NCI-H774 (cell line): ENCODE measurements at places on chromosomes 4 and X.

- DNase-seq = no peak
Observed at GRCh38 chr4:141804836-141805235, 168.5 kb downstream of the IL15 start.

DNA sequence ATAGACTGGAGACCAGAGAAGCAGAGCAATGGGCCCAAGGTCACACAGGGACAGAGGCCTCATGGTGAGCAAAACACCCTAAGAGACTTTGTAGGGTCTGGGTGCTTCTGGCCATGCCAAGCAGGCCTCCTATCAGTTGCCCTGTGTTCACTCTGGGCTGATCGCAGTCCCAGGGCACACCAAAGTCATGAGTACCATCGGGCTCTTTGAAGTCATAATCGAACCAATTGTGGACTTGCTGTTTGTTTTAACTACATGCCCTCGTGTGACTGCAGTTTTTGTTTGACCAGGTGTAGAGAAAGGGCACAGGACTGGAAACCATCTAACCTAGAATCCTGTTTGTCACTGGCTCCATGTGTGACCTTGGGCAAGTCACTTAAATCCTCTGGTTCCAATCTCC lies 172.5 kb upstream of the CPEB2 start:
- DNase-seq = no peak

GRCh38 chr4:161172396-161173026 lies 991.3 kb downstream of the FSTL5 start:
- no peak for DNase-seq

DNA sequence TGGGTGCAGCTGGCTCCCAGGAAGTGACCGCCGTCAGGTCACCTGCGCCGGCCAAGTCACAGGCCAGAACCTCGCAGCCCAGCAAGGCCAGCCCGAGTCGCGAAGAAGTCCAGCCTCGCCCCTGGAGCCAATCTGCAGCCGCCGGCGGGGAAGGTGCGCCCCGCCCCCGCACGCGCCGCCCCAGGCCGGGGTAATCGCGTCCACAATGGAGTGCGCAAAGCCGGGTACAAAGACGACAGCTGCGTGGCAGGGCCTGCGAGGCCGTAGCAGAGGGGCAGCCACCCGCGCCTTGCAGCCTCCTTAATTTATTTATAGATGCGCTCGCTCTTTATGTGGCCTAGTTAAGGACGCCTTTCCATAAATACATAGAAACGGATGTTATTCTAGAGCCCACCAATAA lies 139.4 kb upstream of the CPEB2 start:
- no peak for DNase-seq

- no peak for DNase-seq
Observed at GRCh38 chr4:80465238-80465637, 129.7 kb downstream of the CFAP299 start.

GRCh38 chr4:3673176-3673575 lies 93.0 kb upstream of the ADRA2C start:
- no peak for DNase-seq

- DNase-seq = no peak
Observed at GRCh38 chr4:184762100-184762499, 28.2 kb upstream of the CENPU start.

- DNase-seq = no peak
Observed at GRCh38 chrX:45807572-45808425, 607.1 kb upstream of the DIPK2B start.

DNA sequence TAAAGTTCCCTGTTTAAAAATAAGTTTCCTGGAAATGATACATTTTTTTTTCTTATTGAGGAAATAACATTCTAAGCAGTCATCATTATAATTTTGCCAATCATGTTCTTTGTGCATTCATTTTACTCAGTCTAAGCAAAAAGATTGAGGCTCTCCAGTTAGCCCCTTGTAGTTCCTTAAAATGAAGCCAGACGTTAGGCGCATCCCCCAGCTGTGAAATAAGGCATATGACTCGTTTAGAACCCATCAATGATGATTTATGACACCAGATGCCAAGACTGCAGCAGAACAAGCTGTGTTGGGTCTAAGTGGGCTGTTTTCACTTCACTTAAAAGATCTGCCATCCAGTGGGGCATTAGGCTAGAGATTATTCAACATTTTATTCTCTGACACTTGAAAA lies 17.0 kb downstream of the PDGFC start:
- DNase-seq = no peak

DNA sequence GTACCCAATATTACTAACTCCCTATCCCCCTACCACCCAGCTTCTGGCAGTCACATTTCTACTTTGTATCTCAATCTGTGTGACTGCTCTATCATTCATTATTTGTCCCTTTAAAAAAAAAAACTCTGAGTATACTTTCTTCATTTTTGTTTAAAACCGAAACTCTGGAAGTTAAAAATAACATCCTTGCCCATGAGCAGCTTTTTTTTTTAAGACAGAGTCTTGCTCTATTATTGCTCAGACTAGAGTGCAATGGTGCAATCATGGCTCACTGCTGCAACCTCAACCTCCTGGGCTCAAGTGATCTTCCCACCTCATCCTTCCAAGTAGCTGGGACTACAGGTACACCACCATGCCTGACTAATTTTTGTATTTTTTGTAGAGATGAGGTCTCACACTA lies 15.8 kb downstream of the UBE2K start:
- DNase-seq = no peak

DNA sequence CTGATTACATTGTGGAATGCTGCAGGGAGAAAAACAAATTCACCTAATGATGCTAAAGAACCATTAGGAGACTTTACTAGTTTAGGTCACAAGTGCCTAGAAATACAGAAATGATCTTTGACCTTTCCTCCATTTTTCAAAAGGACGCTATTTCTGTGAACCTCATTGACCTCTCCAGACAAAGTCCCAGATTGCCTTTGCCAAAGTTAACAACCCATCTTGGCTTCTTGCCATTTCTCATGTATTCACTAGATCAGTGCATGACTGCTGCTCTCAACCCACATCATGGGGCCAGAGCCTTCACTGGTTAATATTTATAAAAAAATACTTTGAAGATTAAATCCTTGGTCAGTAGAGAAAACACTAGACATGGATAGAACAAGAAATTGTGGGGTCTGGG lies 19.9 kb upstream of the AR start:
- no peak for DNase-seq

DNA sequence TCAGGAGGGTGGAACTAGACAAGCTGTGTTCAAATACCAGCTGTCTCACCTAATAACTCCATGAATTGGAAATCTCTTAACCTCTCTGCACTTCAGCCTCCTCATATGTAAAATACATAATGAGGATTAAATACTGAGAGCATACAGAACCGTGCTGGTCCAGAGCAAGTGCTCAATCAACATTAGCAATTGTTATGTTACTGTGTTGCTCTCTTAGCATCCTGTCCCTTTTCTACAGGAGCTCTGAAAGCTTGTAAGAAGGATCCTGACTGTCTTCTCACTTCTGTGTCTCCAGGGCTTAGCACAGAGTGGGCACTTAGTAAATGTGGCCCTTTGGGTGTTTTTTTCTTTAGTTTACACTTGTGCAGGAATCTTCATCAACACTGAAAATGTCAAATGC lies 1456.1 kb upstream of the IGFBP7 start:
- DNase-seq = no peak

GRCh38 chr4:38306482-38307071 lies 346.4 kb downstream of the PTTG2 start:
- no peak for DNase-seq

- no peak for DNase-seq
Observed at GRCh38 chr4:185838104-185838452, 26.1 kb upstream of the SORBS2 start.

DNA sequence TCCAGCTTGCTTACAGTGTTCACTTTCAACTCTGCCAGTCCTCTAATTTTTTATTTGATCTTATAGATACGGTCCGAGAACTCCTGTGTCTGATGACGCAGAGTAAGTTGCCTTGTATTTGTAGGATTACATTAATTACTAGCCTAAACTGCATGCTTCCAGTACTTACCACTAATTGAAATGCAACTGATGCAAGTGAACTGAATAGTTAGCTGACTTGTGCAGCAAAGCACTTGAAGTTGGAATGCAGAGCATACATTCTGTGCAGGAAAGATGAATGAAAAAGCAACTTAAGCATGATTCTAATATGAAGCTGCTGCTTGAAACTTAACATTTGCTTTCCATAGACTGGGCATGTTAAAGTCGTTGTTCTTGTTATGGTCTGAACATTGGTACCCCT lies 100.9 kb downstream of the LIMCH1 start:
- no peak for DNase-seq

GRCh38 chr4:161005746-161006145 lies 1158.1 kb downstream of the FSTL5 start:
- DNase-seq = no peak

DNA sequence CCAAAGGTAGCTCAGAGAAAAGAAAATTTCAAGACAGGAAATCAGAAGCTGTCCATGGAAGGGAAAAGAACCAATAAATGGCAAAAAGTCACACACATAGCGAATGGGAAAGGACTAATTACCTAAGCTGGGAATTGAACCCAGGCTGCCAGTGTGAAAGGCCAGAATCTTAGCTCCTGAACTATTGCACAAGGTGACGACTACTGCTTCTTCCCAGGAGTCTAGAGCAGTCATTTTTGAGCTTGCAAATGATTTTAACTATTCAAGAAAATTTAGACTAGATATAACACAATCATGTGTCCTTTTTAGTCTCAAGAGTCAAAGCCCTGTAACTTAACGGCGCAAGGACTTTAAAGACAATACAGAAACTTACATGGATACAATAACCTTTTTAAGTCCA lies 34.1 kb upstream of the ZNF81 start:
- peak; percentile 45 for DNase-seq

GRCh38 chr4:38149997-38150671 lies 189.9 kb downstream of the PTTG2 start:
- no peak for DNase-seq

- DNase-seq = no peak
Observed at GRCh38 chr4:137463377-137464003, 68.8 kb downstream of the PCDH18 start.

DNA sequence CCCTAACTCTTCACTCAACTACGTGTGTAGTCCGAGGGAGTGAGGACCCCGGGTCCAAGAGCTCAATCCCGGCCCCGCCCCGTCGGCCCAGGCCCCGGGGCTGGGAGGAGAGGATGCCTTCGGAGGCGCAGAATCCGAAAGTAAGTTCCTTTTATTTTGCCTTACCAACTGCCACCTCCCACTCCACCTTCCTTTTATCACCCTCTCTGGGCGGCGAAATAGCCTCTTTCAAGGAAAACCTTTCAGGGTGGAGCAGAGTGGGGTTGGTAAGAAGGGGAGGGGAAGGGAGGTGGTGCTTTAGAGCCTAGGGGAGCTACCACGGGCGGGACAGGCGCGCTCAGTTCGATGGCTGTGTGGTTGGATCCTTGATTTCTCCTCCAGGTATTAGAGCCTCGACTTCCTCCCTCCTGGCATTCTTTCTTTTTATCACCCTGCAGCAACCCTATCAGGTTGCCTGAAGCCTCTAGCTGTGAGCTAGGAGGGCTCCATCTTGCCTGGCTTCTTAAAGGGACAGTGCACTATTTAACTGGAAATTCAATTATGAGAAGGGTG lies 191.2 kb downstream of the RRAGB start:
- DNase-seq = no peak

- no peak for DNase-seq
Observed at GRCh38 chrX:148504506-148504905, 4.1 kb downstream of the AFF2 start.

DNA sequence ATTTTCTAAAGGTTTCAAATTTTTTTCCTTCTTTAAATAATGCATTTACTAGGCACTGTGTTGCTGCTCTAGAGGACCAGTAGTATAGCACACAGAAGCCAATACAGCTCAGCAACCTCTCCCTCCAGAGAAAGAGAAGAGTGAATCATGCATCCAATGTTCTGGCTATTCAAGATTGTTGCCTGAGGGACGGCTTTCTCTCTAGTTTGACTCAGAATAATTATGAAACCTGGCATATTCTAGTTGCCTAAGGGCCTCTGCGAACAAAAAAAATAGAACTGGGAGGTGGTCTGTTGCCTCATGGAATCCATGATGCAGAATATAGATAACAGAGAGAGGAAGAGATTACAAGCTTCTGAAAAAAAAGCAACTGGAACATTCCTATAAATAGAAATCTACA lies 1233.3 kb upstream of the PABPC4L start:
- DNase-seq = no peak

DNA sequence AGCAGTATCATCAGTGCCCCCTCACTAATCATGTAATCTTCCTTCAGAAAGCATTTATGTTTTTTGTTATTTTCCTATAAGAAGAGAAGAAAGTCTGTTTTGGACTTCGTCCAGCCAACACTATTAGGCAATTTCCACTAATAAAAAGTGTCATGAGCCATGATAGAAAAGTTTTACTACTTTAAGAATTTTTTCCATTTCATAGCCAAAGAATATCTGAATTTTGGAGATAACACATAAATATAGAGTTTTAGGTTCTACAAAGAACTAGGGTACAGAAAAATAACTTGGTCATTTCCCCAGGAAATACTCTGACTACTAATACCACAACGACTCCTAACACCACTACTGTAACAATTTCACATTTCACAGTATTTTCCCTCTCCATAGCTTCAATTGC lies 41.8 kb upstream of the VEGFC start:
- DNase-seq = no peak

- DNase-seq = no peak
Observed at GRCh38 chr4:73904491-73904890, 35.3 kb downstream of the CXCL1 start.

DNA sequence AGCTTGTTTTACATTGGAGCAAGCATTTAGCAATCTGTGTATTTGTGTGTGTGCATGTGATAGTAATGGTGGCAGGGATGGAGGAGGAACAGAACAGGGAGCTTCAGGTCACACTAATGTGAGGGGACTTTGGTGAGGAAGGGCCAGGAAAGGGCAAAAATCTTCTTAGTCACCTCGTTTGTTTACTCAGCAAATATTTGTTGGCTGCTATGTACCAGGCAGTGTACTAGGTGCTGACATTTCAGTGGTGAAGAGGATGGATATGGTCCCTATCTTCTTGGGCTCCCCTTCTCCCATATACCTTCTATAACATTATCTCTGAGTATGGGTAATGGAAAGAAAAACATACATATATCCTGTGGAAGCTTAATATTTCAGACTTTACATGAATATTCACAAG lies 48.5 kb upstream of the HDAC8 start:
- DNase-seq = no peak

DNA sequence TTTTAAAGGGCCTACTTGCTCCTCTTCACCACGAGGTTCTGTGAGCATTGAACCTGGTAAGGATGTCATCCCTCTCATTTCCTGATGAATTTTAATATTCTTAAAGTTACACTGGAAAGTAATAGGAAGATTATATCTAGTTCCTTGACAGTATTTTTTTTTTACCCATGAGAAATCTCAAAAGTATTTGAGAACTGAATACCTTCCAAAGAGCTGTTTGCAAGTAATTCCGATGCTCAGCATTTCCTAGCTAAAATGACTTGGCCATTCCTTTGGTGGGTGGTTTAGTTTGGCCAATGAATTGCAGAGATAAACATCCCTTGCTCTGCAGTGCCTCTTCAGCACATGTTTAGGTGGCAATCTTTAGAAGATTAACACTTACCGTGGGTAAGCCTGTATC lies 110.2 kb upstream of the WDR1 start:
- DNase-seq = no peak

- DNase-seq = no peak
Observed at GRCh38 chr4:75849461-75849860, 52.8 kb downstream of the PPEF2 start.

GRCh38 chr4:26484032-26484515 lies 6.2 kb downstream of the CCKAR start:
- DNase-seq = no peak
